ENCODE measurements at places on chromosomes 1 and 21.

DNA sequence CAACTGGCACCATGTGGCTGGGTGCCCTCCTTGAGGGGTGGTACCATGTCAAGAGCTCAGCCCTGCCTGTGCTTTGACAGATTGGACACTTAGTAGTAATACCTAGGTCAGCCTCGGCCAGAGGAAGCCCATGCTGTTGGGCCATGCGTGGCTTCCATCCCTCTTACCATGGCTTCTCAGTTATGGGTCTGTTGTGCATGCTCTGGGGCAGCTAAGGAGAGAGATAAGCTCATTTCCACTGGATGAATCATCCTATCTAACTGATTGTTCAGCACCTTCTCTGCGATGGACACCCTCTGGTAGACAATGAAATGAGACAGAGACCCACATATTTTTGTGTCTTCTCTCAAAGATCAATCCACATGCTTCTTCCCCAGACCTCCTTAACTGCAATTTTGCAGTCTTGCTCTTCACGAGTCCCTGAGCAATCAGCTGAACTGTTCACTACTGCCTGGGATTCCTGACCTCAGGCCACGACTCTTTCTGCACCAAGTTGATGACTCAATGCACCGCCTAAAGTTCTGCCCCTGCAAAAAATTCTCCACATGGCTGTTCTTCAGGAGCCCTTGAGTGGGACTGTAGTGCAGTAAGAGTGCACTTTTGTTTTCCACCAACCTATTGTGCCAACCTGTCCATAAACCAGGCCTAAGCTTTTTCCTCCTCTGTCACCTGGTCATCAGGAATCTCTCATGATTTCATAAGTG is 6.9 kb upstream of the TRIM62 start:
- DNase-seq = no peak

GRCh38 chr1:66294707-66295370 is 239.1 kb upstream of the SGIP1 start:
- no peak for DNase-seq

DNA sequence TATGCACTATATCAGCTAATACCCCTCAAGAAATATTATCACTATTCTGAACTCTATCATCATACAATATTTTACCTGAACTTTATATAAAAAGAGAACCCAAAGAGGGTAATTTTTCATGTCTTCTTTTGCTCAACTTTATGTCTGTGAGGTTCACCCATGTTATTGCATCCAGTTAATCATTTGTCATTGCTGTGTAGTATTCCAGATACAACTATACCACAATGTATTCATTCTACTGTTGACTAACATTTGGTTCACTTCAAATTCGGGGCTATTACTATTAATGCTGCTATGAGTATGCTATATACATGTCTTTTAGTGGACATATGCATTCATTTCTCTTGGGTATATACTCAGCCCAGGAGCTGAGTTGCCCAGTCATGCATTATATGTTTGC is 21.0 kb upstream of the DLGAP3 start:
- no peak for DNase-seq

- no peak for DNase-seq
These were observed 67.8 kb downstream of the CNIH3 start for GRCh38 chr1:224683936-224684335.

DNA sequence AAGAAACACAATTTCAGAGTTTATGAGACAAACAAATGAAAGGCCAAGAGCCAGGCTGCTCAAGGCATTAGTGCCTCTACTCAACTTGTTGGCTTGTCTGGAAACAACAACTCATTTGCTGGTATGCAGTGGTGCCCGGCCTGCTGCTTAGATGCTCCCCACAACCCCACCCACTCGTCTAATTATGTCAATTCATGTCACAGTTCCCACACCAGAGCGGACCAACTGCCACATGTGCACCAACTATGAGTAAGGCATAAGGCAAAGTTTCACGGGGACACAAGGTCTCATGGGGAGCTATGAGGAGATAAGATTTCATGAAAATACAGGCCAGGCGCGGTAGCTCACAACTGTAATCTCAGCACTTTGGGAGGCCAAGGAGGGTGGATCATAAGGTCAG is 34.5 kb upstream of the LRRC38 start:
- DNase-seq = no peak

GRCh38 chr1:226951286-226952117 is 11.4 kb downstream of the COQ8A start:
- no peak for DNase-seq
